ENCODE measurements at places on chromosomes 2 and 18.
A peak's percentile ranks its signal among the peaks of the same experiment; 100 is the strongest.

- no peak for DNase-seq
Observed at GRCh38 chr18:74152857-74153256, 4.5 kb downstream of the TIMM21 start.

GRCh38 chr18:45166341-45166835, 448.9 kb upstream of the SLC14A2 start:
- no peak for DNase-seq

DNA sequence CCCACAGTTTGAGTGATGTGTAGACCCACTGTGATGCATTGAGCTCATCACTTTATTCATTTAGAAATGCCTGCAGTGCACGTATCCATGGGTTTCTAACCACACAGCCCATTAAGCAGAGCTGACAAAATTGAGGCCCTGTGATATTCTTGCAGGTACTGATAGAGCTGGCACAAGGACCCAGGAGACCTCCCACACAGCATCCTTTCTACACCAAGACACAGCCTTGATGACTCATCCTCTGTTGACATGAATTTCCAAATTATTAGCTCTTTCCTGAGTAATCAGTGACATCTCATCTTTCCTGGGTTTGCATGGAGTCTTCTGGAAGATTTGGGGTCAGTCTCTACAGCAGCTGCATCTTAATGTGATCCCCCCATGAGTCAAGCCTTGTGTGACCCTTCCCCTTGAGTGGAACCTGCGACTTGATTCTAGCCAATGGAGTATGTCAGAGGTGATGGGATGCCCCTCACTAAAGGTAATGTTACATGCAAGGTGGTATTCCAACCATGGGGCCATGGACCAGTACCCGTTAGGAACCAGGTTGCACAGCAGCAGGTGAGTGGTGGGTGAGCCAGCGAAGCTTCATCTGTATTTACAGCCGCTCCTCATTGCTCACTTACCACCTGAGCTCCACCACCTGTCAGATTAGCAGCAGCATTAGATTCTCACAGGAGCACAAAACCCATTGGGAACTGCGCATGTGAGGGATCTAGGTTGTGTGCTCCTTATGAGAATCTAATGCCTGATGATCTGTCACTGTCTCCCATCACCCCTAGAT, 181.1 kb upstream of the ARL4C start:
- DNase-seq = no peak

GRCh38 chr2:41879235-41879916, 168.4 kb upstream of the PKDCC start:
- DNase-seq = no peak

DNA sequence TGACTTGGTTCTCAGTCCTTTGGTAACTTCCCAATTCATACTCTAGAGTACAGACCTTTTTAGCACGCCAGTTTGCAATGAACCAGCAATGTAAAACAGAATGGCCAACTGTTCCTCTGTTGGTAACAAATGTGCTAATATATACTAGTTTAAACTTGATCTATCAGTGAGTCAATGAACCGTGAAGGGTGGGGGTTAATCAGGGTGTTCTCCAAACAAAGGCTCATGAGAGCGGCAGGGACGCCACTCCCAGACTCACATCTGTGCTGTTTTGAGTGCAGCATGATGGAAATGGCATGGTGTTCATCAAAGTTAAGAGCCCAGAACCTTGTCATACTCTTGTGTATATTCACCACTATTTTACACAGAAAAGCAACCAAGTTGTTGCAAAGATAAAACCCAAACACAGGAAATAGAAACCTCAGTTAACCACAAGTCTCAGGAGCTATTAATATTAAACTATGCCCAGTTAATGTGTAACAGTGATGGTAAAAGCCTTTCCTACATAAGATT, 70.3 kb downstream of the CERKL start:
- DNase-seq = no peak

DNA sequence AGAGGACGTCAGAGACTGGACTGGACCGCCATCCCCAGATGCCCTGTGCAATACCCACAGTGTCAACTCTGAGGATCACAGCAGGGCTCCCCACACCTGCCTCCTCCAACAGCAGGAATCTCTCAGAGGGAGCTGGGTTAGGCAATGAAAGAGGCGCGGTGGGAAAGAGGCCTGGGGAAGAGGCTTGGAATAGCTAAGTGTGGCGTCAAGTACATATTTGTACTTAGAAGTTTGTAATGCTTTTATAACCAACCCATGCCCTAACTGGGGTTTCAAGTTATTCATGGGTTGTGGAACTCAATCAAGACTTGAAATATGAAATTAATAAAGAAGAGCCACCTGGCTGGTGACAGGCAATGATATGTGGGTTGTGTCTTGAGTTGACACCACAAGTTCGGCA, 28.7 kb downstream of the CYP26B1 start:
- DNase-seq = no peak

GRCh38 chr2:157789933-157790511, 86.1 kb downstream of the ACVR1 start:
- DNase-seq = no peak

GRCh38 chr2:28332696-28333095, 60.0 kb upstream of the FOSL2 start:
- DNase-seq = no peak

- peak; percentile 35 for DNase-seq
Observed at GRCh38 chr2:198116756-198117155, 312.4 kb downstream of the PLCL1 start.

DNA sequence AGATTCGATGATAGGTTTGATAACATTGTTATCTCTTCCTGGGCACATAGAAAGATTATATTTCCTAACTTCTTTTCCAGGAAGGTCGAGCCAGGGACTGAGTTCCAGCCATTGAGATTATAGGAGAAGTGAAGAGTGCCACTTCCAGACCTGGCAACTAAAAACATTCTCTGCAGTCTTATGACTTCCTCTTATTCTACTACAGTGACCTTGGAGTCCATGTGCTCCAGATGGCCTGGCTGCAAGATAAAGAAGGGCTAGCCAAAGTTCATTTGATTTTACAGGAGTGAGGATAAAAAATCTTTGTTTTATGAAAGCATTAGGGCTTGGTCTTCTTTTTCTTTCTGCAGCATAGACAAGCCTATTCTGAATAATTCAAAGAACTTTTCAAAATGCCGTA, 363.0 kb downstream of the FSIP2 start:
- DNase-seq = no peak

DNA sequence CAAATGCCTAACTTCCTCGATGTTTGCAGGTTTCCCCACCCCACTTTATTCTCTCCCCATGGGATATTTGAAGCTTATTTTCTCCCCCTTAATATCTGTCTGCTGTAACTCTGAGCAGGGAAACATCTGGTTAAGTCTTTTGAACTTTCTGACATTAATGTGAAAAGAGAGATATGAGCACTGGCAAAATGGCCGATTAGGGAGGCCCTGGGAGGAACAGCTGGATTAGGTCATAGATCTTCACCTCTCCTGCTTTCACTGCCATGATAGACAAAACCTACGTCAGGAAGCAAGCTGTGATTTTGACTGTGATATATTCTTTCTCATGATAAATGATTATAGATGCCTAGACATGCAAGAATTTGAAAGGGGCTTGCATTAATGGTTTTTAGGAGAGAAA, 43.6 kb downstream of the LYPD6B start:
- no peak for DNase-seq

DNA sequence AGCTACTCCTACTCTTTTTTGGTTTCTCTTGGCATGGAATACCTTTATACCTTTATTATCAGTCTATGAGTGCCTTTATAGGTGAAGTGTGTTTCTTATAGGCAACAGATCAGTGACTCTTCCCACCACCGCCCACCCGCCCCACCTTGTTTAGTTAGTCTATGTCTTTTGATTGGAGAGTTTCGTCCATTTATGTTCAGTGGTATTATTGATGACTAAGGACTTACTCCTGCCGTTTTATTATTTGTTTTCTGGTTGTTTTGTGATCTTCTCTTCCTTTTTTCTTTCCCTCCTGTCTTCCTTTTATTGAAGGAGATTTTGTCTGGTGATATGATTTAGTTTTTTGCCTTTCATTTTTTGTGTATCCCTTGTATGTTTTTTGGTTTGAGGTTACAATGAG, 179.5 kb downstream of the GULP1 start:
- no peak for DNase-seq

GRCh38 chr2:61493523-61493942, 22.6 kb upstream of the USP34 start:
- no peak for DNase-seq

DNA sequence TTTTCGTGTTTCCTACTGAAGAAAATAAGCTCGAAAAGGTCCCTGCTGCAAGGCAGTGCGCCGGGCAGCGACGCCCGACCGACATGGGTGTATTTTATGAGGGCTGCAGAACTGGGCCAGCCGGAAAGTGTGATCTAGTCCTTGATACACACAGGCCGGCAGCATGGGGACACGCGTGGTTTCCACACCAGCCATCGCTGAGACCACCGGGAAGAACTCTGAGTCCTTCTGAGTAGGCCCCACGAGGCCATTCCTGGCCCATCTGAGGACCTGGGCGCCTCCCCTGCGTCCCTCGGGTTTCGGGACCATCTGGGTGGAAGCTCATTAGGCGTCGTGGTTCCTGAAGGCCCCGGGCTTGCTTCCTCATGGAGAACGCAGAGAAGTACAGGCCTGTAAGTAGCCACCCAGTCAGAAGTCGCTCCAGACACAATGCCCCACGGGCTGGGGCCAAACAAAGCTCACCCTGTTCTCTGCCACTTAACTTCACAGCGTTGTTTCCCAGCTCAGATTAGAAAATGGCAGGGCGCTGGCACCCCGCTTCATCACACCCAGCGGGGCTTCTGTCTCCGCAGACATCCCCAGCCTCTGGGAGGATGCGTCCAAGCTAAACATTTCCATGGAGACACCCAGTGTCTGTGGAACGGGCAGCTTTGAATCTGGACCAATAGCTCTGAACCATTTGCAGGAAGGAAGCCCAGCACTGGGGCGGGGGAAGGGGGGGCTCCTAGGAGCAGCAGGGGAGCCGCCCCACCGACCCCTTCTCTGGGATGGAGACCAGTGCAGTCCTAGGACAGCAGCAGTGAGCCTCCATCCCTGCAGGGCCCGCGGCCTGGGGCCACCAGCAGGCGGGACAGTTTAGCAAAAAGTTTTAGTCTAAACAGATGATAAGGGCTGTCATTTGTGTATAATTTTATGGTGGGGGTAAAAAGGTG, 2.4 kb downstream of the NFATC1 start:
- DNase-seq = no peak

GRCh38 chr2:76080154-76080553, 369.4 kb upstream of the GCFC2 start:
- DNase-seq = no peak

DNA sequence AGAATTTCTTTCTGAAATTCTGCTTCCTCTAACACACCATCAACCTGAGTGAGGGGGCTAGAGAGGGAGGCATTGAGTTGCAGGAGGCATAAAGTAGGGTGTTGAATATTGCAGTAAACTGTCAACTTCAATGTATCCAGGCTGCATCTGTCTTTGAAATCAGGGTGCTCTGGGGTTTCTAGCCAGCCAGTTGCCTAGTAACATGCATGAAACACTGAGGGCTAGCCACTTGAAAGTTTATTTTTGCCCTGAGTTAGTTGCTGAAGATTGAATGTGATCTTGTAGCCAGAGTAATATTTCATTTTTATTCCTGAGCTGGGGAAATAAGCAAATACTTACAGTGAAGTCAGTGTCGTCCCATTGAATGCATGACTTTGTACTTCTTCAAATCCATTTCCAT, 41.9 kb downstream of the LHCGR start:
- no peak for DNase-seq

GRCh38 chr2:127721978-127722355, 20.7 kb downstream of the SFT2D3 start:
- DNase-seq = no peak

GRCh38 chr2:28442328-28442727, 49.7 kb downstream of the FOSL2 start:
- no peak for DNase-seq

DNA sequence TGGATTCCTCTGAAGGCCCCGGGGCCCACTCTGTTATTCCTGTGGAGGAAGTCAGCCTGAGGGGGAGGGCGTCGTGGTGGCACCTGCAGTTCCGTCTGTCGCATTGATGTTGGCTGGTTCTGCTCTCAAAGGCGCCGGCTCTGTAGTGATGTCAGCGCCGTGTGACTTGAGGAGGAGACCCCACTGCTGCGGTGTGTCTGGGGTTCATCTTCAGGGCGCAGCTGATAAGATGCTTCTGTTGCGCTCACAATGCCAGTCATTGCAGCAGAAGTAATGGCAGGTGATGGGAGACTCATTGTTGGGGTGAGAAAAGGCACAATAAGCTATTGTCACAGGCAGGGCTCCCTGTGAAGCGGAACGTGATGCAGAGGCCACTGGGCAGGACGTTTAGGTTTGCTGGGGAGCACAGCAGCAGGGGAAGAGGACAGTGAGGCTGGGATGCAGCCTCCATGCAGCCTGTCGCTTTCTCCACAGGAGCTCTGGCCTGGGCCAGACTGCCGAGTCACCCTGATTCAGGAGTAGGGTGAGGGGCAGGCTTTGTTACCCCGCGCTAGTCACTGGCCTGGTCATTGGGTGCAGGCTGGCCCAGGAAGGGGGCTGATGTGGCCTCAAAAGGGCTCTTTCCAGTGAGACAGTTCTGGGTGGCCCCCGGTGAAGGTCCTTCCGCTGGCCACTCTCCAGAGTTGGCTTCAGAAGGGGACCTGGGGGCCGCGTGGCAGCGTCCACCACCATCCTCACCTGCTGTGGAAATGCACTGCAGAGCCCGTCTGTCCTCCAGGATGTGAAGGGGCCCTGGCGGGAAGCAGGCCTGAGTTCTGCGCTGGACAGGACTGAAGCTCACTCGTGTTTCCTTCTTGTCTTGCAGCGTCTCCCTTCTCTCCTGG, 42.9 kb downstream of the SH3BP4 start:
- no peak for DNase-seq

- DNase-seq = no peak
Observed at GRCh38 chr2:100580367-100581276, 17.8 kb downstream of the PDCL3 start.

GRCh38 chr2:165687426-165688002, 106.5 kb downstream of the GALNT3 start:
- DNase-seq = no peak

DNA sequence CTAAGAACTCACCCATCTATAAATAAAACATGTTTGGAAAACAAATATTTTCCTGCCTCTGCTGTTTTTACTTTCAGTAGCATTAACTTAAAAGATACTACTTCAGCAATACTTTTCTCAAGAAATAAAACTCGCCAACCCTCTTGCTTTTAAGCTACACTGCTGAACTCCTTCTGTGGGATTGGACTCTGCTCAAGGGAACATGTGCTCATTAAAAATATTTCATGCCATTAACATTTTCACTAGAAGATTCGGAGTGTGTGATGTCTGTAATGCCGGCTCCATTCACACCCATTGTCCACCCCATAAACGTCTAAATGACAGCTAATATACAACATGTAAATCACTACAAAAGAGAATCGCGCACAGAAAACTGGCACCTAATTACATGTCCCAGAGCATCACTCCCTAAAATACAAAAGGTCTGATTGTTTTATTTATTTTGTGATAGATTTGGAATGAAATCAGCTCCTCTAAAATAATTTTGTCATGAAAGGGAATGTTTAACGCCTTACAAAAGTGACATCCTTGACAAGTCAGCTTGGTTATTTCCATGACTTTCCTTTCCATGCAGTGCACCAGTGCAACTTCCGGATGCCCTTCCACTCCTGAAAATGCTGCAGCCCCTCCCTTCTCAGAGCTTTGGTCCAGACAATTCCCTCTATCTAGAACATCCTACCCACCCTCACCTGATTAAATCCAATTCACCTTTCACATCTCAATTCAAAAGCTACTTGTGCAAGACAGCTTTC, 73.1 kb downstream of the ANKRD44 start:
- no peak for DNase-seq

- DNase-seq = no peak
Observed at GRCh38 chr18:51251625-51252024, 54.1 kb upstream of the MEX3C start.

GRCh38 chr2:150480241-150480640, 7.2 kb downstream of the RND3 start:
- no peak for DNase-seq
